ENCODE measurements at places on chromosomes 13 and 19.

- DNase-seq, result no peak
Observed at GRCh38 chr13:106314417-106314816, 221.0 kb downstream of the EFNB2 start.

DNA sequence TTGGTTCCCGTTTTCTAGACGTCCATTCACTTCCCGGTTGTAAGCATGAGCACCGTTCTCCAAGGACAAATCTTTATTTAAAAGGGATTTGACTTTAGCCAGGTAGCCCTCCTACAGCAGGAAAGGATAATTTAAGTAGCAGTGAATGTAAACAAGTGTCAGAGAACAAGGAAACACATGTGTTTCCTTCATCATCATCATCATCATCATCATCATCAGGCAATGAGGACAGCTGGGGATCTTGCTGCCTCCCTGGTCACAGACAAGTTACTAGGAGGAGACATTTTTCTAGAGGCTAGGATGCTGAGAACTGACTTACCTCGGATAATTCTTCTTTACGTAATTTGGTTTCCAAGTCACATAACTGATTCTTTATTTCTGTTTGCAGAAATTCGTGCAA is 14.3 kb downstream of the DNMT1 start:
- DNase-seq, result no peak

DNA sequence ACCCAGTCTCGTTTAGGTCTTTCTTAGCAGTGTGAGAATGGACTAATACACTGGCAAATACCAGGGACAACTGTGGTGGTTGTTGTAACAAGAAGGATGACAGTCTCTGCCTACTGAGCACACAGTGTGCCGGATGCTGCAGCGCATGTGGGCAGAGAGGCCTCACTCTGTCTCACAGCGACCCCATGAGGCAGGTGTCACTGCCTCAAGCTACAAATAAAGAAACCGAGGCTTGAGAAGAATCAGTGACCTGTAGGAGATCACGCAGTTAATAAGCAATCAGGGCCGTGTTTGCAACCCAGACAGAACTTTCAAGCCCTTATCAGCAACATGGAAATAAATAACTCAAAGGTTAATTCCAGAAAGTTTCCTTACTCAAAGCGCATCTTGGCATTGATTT is 40.5 kb upstream of the GAS6 start:
- DNase-seq, result peak; percentile 58

DNA sequence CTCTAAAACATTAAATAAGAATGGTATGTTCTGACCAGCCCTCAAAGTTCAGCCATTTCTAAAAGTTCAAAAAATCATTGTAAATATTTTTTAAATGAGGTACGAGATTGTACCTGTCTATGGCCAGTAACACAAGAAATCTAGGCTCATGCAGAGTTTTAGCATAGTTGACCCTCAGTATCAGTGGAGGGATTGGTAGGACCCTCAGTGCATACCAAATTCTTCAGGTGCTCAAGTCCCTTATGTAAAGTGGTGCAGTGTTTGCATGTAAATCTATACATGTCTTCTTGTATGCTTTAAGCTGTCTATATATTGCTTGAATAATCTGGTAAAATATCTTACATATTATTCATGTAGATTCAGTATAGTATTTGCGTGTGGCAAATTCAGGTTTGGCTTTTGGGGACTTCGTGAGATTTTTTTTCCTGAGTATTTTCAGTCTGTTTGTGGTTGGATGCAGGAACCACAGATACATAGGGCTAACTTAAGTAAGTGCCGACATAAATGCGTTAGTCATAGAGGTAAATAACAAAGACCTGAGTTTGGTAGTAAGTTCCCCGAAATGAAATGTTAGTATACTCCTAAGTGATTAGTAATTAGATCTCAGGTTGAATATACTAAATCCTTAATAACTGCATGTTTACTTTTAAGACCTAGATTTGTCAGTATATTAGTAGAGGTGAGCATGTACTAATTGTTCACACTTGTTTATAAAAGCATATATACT is 7.8 kb downstream of the MIR17HG start:
- no peak for DNase-seq

DNA sequence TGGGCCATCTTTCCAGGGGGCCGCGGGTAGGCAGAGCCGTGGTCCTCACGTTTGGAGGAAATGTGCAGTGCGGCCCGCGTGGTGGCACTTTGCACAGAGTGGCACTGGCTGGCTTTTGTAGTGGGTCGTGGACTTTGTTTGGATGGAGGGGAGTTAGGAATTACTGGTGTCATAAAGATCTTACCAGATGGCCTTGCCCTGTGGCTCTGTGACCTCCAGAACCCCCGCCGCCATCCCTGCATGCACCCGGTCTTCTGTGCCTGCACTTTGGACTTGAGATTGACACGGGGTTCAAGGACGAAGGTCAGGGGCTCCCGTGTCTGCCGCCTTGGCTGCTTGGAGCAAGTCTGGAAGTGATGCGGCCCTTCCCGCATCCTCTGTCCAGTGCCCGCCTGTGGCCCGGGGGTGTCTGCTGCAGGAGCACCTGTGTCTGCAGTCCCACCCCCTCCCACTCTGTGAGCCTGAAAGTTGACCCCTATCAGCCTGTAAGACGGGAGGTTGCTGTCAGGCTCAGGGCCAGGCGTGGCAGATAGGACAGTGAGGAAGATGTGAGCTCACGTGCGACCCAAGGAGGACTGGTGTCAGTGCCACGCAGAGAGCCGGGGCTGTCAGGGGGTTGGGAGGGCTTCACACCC is 2.2 kb downstream of the GNA11 start:
- DNase-seq, result no peak

- no peak for DNase-seq
Observed at GRCh38 chr13:40980461-40980860, 38.7 kb downstream of the ELF1 start.

DNA sequence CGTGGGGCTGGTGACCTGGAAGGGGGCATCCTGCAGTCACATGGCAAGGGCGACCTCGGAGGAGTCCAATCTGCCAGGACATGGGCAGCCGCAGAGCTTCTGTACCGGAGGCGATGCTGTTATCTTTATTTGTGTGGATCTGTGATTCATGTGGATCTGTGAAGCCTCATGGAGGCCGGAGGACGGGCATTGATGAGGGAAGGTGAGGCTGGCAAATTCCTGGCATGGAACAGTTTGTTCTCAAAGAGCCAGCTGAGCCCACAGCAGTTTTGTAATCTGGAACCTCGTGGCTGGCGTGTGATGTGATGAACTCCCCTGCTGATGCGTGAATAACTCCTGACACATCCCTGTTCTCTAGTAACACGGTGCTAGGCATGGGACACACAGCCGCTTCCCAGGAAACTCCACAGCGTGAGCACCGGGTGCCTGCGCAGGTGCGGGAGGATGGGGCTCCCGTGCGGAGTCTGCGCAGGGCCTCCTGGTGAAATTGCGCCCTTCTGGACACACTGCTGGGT is 40.4 kb downstream of the ATP11A start:
- no peak for DNase-seq

DNA sequence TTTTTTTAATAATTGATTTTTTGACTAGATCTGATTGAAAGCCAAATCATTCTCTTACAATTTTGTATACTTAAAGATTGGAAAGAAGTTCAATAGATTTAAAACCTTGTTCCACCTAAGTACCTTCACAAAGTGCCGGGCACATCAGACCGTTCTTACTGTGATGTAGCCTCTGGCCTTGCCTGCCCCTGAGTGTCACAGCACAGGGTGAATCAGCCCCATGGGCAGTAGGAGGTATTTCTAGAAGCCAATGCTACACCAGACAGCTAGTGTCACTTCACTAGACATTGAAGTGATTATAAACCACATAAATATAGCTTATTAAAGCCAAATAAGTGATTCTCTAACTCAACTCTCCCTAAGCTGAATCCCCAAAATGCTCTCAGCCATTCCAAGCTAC is 131.3 kb downstream of the LACC1 start:
- DNase-seq, result no peak

DNA sequence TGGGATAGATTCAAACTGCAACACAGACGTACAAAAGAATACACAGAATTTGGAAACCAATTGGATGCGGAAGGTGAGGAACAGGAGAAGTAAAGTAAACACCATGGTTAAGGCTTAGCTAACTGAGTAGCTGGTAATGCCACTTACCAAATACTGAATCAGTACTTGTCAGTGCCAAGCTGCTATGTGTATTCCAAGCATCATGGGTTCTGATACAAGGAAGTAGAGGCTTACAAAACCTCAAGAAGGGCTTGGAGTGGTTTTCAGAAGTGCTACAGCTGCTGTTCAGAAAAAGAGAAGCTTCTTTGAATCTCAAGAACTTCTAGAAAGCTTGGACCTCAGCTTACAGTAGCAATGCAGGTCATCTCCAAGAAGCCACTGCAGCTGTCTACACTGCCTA is 35.9 kb upstream of the DCT start:
- no peak for DNase-seq

- no peak for DNase-seq
Observed at GRCh38 chr13:86185107-86185506, 385.9 kb upstream of the SLITRK6 start.

- DNase-seq, result peak; percentile 47
Observed at GRCh38 chr19:6697291-6697690, 23.2 kb downstream of the C3 start.

DNA sequence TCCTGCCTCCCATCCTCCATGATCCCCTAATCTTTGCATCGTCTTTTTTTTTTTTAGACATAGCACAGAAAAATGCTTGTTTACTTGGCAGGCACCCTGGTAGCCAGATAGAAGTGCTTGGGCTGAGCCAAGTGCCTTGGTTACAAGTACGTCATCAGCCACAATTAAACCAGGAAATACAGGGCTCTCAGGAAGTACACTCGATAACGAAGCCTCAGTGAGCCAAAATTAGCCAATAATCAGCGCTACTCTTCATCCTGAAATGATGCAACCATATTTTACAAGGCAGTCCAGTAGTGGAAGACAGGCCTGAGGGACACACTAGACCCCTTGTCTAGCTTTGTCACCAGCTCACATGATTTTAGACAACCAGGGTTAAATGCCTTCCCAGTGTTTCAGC is 194.0 kb upstream of the NBEA start:
- DNase-seq, result no peak

- no peak for DNase-seq
Observed at GRCh38 chr13:41675306-41675705, 218.0 kb downstream of the RGCC start.

GRCh38 chr19:18896421-18896841 is 473 bp upstream of the CERS1 start:
- no peak for DNase-seq

- DNase-seq, result no peak
Observed at GRCh38 chr13:46615888-46616531, 63.0 kb downstream of the LRCH1 start.

DNA sequence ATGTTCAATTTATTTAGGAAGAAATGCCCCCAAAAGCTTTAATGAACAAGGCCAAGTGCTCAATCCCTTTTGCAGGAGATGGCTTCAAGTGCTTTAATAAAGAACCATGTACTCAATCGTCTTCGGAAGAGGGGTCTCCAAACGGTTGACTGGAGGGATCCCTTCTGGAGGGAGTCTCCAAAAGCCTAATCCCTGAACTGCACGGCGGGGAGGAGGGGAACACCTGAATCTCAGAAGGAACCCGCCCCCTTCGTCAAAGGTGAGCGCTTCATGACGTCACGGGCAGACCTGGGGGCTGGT is 505 bp downstream of the PAF1 start:
- DNase-seq, result peak; percentile 88

GRCh38 chr19:28445826-28446225 is 767.1 kb downstream of the UQCRFS1 start:
- no peak for DNase-seq

- DNase-seq, result no peak
Observed at GRCh38 chr13:66681403-66681802, 548.7 kb downstream of the PCDH9 start.

GRCh38 chr13:30334663-30335386 is 27.5 kb upstream of the KATNAL1 start:
- peak; percentile 24 for DNase-seq

DNA sequence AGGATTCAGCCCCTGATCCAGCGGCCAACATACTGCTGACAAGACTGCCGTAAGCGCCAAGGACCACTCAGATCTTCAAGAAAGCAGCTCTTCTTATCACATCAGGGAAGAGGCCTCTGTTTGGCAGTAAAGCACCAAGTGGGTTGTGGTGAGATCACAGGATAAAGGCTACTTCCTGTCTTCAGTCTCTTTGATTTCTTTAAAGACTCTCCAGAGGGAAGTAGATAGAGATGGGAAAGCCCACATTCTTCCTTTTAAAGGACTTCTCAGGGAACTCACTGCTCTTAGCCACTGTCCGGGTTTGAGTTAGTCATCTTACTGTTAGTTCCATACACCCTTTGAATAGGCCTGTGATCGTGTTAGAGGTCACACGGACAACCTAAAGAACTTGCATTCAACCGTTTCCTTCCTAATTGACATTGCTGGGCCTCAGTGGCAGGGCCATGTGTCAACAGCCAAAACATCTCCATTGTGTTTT is 47.2 kb upstream of the POMP start:
- DNase-seq, result peak; percentile 28

- no peak for DNase-seq
Observed at GRCh38 chr13:30762643-30763042, 27.3 kb downstream of the ALOX5AP start.

- peak; percentile 52 for DNase-seq
Observed at GRCh38 chr19:18385675-18386542, at the start of gene GDF15. TSS of gene GDF15 (plus strand) at chr19:18386158. CDS start at chr19:18386190, 32 bp downstream.

- DNase-seq, result no peak
Observed at GRCh38 chr13:112144616-112145550, 77.9 kb downstream of the SOX1 start.

GRCh38 chr19:39412867-39413271 is 400 bp downstream of the PLEKHG2 start:
- DNase-seq, result no peak

GRCh38 chr13:110154410-110154933 is 152.5 kb downstream of the COL4A1 start:
- no peak for DNase-seq

DNA sequence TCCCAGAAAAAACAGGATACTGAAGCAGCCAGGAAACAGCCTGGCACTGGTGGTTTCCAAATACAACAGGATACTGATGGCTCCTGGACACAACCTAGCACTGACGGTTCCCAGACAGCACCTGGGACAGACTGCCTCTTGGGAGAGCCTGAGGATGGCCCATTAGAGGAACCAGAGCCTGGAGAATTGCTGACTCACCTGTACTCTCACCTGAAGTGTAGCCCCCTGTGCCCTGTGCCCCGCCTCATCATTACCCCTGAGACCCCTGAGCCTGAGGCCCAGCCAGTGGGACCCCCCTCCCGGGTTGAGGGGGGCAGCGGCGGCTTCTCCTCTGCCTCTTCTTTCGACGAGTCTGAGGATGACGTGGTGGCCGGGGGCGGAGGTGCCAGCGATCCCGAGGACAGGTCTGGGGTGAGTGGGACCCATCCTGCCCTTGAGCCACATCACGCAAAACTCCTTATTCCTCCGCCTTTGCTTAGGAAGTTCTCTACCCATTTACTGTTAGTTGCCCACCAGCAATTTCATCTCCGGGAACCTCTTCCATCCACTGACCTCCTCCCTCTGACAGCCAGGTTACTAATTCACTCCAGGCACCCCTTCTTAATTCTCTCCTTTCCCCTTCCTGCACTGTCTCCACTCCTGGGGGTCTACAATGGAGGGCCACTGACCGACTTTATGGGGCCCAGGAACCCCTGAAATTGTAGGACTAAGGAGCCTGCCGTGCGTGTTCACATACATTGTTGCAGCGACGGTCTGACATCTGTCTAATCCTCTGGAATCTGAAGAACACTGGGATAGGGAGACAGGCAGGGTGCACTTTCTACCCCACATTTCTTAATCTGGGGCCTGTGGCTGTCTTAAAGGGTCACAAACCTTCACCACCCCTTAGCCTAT is 1.2 kb downstream of the ITPKC start:
- peak; percentile 14 for DNase-seq

GRCh38 chr19:12723641-12724426 is at the start of gene TNPO2:
TSS of gene TNPO2 (minus strand) at chr19:12723932. CDS start at chr19:12720977, 2,955 bp downstream.
- peak; percentile 87 for DNase-seq

All from activated CD8-positive, alpha-beta T cell treated with anti-CD3 and anti-CD28 coated beads for 36 hours (primary cell).